ENCODE measurements at places on chromosomes 11 and 22.
A peak's percentile ranks its signal among the peaks of the same experiment; 100 is the strongest.

DNA sequence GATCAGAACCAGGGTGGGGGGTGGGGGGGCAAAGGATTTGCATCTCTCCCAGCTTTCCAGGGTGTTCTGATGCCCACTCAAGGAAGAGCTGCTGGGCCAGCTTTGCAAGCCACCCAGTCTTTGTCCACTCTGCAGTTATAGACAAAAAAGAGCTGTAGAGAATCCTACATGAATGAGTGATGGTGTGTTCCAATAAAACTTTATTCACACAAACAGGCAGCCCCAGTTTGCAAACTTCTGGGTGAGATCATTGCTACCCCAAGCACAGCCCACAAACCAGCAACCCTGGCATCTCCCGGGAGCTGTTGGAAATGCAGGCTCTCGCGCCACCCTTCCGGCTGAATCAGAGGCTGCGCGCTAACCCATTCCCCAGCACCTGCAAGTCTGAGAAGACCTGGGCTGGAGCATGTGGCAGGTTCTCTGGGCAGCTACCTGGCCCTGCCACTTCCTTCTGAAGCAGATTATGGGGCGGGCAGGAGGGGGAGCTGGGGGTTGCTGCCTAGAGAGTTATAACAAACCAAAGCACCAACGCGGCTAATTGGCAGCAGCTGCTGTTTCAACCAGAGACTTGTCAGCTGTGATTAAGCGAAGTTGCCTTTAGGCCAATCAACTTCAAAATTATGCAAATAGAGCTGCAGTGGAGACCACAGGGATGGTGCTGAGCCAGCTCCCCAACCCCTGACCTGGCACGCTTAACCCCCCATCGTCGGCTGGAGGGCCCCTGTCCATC lies 3.8 kb upstream of the SHISAL1 start:
- DNase-seq: no peak

- peak; percentile 42 for DNase-seq
Observed at GRCh38 chr11:2912498-2912897, 16.7 kb downstream of the PHLDA2 start.

DNA sequence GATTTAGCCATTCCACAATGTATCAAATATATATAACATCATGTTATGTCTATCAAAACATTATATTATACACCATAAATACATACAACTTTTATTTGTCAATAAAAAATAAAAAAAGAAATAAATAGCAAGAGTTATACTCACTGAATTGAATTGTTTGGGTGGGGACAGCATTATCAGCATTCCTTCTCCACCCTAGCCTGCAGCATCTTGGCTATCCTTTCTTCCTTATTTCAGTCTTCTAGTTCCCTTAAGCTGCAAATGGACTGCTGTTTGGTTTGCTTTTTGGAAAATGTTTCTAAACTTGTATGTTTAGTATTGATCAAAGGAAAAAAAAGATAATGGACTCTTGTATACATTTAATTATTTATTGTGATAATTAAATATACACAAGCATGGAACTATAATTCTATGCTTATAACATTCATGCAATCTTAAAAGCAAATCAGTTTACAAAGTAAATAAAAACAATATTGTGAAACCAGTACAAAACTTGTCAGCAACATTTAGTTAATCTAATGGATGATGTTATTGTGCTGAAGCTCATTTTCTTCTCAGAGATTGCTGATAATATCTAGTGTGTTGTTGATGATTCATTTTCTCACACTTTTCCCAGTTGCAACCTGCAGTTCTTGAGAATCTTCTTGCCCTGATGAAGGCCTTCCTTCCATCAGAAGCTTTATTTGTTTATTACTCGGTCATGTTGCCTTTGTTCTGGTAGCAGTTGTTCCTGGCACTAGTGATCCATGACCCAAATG lies 5.0 kb downstream of the ARHGAP42 start:
- no peak for DNase-seq

GRCh38 chr11:23765682-23766252 lies 731.1 kb upstream of the LUZP2 start:
- DNase-seq: peak; percentile 16

DNA sequence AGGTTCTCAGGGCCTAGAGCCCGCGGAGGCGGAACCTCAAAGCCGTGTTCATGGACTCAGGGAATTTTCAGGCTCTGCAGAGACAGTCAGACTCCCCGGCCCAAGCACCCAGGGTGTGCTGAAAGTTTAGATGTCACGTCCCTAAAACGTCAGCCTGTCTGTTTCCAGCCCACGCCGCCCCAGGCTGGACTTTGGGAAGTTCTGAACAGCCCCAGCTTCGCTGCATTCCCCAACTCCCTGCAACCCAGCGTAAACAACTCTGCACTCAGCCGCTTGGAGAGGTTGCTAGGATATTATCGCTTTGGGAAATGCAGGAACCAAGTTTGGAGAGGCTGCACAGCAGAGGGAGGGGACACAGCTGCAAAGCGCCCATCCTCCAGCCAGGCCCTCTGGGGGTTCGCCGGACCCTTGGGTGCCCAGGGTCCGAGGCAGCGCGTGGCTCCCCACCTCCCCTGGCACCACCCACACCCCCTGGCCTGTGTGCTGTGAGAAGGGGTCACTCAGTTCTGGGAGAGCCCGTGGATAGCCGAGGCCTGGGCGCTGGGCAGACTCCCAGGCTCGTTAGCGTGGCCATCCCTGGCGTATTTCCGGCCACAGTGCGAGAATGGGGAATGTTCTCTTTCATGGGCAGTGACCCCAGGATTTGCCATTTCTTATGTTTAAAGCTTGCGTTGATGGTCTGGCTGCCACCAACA lies 120.5 kb upstream of the FGF3 start:
- no peak for DNase-seq

GRCh38 chr22:32636884-32637283 lies 162.3 kb downstream of the FBXO7 start:
- DNase-seq: no peak
